Right atrium auricular region (tissue), 2 donors: ENCODE measurements at places on chromosomes 2 and 18.

GRCh38 chr2:86446060-86446459, 4.9 kb downstream of the KDM3A start:
- DNase-seq, result no peak

DNA sequence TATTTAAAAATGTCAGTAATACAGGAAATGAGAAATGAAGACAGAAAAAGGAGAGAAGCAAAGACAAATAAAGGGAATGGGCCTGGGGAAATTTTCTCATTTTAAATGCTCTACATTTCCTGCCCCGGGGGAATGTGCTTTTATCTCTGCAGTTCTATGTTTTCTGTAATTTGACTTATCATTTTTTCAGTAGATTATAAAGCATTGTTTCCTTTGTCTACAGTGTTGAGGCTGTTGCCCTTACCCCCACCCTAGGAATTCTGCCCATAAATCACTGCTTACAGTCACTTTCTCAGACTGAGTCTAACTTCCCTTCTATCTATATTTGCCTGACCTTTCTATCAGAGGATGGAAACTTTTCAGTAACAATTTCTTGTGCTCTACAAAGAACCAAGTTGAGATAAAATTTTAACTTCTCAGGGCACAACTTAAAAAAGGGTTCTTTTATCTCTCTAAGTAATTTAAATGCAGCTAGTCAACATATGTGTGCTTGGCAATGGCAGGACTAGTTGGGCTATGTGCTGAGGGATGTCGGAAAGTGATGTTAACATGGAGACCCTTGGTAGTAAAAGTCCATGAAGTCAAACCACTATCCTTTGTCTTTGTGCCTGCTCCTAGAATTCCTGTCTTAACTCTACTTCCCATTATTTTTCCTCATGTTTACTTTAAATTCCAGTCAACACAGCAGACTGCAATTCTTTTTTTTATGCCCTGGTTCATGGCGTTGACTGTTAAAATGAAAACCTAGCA, 146.5 kb upstream of the MMADHC start:
- no peak for DNase-seq

- DNase-seq, result no peak
Observed at GRCh38 chr2:85540133-85540648, 1.2 kb downstream of the MAT2A start.

- no peak for DNase-seq
Observed at GRCh38 chr2:20352230-20352578, 1.6 kb upstream of the PUM2 start.

DNA sequence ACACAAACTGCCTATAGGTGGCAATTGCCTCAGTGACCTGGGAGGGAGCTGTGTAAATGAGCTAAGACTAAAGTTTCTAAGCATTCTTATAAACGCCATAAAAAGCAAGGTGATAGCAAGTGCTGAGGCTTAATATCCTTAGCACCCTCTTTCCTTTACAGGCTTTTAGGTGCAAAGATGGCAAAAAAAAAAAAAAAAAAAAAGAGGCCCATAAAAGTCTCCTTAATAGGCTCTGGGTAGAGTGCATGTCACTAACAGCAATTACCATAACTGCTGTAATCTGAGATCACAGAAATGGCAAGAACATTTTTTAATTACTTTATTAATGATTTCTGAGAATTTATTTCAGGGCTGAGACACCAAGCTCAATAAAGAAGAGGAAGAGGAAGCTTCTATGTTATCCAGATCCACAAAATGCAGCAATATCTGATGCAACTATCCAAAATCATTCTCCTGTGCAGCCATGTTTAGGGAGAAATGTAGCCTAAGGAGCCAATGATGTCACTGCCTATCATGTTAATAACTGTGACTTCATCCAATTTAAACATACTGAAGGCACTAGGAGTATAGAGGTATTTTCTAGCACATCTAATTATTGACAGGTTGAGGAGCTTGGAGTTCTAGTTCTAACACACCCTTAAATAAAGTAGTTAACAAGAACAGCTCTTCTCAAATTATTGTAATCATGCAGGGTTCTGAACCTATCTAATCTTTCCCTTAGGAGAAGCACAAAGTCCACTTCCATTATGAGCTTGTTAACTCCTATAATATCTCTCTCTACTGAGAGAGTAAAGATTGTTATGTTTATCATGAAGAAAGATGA, 804.3 kb upstream of the ACVR2A start:
- DNase-seq, result no peak

GRCh38 chr2:224039770-224040440, 819 bp upstream of the SERPINE2 start:
- DNase-seq, result no peak

DNA sequence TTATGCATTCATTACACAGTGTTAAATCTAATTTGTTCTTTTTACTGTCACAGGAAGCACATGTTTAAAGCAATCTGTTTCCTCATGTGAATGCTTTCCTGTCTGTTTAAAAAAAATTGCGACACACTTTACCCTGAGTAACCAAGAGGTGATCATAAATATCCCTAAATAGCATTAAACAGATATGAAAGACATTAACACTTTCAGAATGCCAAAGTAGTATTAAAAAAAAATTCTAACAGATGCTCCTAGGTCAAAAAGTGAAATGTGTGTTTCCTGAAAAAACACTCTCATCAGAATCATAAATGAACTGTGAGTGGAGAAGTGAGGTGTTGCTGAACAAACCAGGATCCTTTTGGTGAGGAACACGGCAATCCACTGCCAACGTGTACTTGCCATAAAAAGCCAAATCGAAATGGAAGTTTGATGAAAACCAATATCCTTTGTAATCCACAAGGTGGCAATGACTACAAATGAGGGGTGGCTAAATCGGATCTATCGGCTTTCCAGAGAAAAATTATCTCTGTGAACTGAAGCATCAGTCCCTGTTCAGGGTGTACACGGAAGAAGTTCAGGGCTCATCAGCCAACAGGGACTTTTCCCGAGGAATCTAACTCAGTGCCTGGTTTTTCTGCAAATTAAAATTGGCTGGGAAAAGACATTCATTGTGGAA, 248.9 kb downstream of the TCF4 start:
- no peak for DNase-seq

GRCh38 chr18:54906331-54907185, 52.7 kb downstream of the CCDC68 start:
- no peak for DNase-seq

DNA sequence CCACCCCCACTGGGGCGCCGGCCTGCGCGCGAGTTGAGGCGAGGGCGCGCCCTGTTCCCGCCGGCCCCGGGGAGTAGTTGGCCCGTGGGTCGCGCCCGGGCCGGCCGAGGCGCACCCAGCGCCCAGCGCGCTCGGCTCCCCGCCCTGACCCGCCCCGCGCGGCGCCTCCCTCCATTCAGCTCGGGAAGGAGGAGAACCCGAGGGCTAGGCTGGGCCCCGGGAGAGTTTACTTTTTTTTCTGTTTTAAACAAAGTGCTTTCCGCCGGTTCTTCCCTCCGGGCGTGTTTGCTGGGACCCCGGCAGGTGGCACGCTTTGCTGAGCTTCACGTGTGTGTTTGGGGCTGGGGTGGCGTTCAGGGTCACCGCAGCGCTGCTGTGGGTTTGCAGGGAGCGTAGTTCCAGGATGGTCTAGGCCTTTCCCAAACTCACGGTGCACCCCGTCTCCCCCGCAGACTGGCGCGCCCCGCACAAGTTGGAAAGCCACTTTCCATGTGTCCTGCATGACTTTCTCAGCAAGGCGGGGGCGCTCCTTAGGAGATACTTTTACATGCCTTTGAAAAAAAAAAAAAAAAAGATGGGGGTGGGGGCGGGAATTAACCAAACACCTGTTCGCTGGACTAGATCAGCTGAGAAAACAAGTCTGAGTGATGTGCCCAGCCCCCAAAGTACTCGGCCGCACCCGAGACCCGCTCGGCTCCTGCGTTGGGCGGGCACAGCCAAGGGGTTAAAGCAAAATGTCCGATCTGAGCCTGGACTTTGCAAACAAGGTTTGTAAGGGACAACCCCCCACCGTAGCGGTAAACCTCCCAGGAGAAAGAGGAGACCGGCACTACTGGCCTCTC, 825 bp downstream of the ITGA6 start:
- DNase-seq, result no peak

GRCh38 chr2:17589406-17590035, 49.0 kb downstream of the VSNL1 start:
- DNase-seq, result no peak

DNA sequence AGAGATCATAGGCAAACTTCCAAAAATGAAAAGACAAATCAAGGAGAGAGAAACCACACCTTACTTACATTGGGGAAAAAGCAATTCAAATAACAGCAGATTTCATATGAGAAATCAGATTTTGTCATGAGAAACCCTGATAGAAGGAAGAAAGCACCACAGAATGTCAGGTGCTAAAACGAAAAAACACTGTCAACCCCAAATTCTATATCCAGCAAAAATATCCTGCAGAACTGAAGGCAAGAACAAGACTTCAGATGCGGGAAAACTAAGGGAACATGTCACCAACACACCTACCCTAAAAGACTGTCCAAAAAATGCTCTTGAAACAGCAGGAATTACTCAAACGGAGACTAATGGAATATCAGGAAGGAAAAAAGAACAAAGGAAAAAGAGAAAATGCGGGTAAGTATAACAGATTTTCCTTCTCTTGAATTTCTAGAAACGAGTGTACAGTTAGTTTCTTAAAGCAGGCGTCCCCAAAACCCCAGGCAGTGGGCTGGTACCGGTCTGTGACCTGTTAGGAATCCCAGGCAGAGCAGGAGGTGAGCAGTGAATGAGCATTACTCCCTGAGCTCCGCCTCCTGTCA, 7.3 kb upstream of the ID2 start:
- no peak for DNase-seq

- DNase-seq, result no peak
Observed at GRCh38 chr2:43008388-43008787, 216.0 kb upstream of the HAAO start.

DNA sequence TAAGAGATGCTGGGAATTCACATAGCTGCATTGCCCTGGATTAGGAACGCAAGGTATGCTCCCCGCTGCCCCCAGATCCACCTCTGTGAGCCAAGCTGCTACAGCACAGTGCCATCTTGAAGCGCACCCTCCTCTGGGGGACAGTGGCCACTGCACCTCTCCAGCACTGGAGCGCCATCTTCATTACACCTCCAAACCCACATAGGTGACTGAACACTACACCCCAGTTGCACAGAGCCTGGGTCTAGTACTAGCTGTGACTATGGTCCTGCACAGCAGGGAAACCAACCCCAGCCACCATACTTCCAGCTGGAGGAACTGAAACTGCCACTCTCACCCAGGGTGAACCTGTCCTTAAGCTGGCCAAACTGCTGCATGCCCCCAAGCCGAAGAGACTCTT, 84.6 kb downstream of the TMEM237 start:
- no peak for DNase-seq

DNA sequence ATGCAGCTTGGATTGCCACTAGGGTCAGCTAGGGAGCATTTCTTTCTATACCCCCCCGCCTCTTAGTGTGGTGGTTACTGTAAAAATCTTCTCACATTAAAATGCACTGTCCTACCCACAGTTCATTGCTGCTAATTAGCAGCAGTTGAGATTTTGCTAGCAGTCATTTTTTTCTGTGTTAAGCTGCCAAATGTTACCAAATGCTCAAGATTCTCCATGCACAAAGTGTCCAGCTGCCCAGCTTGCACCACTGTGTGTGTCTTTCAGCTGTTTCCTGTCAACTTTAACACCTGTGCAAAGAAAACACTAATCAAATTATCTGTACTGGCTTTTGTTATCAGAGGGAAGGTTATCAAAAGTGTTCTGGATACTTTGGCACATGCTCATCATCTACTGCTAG, 679.3 kb downstream of the NR4A2 start:
- no peak for DNase-seq

DNA sequence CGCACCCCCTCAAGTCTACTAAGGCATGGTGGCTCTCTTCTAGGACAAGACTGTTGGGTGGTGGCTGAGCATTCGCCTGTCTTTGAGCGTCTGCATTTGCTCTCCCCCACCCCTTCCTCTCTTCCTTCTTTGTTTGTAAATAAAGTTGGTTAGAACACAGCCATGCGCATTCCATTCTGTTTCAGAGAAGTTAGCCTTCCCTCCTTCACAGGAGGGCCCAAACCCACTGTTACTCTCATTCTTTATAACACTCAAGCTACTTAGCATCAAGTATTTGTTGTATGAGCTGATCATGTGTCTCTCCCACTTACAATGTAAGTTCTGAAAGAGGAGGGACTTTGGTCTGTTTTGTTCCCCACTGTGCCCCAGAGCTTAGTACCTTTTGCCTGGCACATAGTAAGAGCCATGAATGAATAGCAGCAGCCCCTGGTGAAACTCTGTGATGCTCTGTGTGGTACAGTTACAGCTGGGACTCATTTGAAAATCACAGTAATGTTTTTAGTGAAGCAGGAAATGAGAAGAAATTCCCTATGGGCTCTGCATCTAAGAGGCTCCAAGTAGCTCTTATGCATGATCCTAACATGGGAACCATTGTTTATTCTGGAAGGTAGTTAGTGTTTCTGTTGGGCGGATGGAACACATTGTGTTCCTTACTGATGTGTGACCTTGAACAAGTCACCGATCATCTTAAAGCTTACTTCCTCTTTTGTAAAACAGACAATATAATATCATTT, 7.7 kb downstream of the MGAT5 start:
- DNase-seq, result no peak

DNA sequence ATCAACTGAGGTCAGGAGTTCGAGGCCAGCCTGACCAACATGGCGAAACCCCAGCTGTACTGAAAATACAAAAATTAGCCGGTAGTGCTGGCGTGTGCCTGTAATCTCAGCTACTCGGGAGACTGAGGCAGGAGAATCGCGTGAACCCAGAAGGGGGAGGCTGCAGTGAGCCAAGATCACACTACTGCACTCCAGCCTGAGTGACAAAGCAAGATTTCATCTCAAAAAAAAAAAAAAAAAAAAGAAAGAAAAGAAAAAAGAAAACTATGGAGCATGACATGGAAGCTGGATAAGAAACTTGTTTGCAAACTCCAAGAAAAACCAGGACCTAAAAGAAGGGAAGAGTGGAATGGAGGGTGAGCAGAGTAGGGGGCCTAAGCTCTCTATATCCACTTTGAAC, 1.9 kb upstream of the CHMP1B start:
- DNase-seq, result peak; percentile 55

- peak; percentile 80 for DNase-seq
Observed at GRCh38 chr2:239223310-239224198, 177.3 kb downstream of the HDAC4 start.

- no peak for DNase-seq
Observed at GRCh38 chr2:39024833-39025232, 96.0 kb downstream of the SOS1 start.

GRCh38 chr2:229930656-229931055, 8.4 kb downstream of the FBXO36 start:
- no peak for DNase-seq

- DNase-seq, result peak; percentile 61
Observed at GRCh38 chr2:101380376-101380775, 6.9 kb downstream of the CREG2 start.

GRCh38 chr2:88737385-88737784, 45.9 kb downstream of the RPIA start:
- DNase-seq, result no peak
